ENCODE measurements at places on chromosomes 5 and 9.

GRCh38 chr5:92332039-92332438 lies 948.9 kb upstream of the ARRDC3 start:
- DNase-seq, result no peak
- H3K27ac ChIP-seq, result no peak overlapping the region
- H3K4me3 ChIP-seq, result no peak overlapping the region

DNA sequence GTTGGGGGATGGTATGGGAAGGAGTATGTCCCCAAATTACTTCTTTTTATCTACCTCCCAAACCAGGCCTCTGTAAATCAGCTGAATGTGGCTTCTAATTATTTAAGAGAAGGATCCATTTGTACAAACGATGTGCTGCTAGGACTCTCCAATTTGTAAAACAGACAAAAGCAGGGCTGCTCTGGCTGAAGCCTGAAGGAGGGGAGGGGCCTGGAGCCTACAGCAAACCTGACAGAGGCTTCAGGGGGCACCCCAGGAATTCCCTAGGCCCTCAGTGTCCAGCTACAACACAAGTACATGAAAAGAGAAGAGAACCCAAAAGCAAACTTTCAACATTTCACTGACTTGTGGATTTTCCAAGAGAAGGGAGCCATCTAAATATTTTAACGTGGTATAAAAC lies 939.4 kb upstream of the DMAC1 start:
- H3K27me3 ChIP-seq, result no peaks in the 10 kb centered on the region
- peaks cover 20% of the 10 kb centered on the region for H3K4me1 ChIP-seq
- 0 out of 2 replicates have a peak overlapping the region, but pooled peaks have one; percentile 12 for H3K27ac ChIP-seq
- H3K4me3 ChIP-seq, result no peak overlapping the region
- peak; percentile 30 for DNase-seq
- H3K36me3 ChIP-seq, result no peaks in the 10 kb centered on the region

GRCh38 chr9:80070071-80070742 lies 498.4 kb downstream of the TLE4 start:
- no peak for DNase-seq
- H3K27me3 ChIP-seq, result no peaks in the 10 kb centered on the region
- H3K4me3 ChIP-seq, result no peak overlapping the region
- H3K36me3 ChIP-seq, result no peaks in the 10 kb centered on the region
- peaks cover 16% of the 10 kb centered on the region for H3K4me1 ChIP-seq

- 0 out of 2 replicates have a peak, but pooled peaks cover 7% of the 10 kb centered on the region for H3K27me3 ChIP-seq
- DNase-seq, result no peak
- H3K4me3 ChIP-seq, result peak overlapping the region; percentile 29
- H3K4me1 ChIP-seq, result peaks cover 43% of the 10 kb centered on the region
These were observed 35.7 kb upstream of the NTNG2 start for GRCh38 chr9:132125944-132126679.

DNA sequence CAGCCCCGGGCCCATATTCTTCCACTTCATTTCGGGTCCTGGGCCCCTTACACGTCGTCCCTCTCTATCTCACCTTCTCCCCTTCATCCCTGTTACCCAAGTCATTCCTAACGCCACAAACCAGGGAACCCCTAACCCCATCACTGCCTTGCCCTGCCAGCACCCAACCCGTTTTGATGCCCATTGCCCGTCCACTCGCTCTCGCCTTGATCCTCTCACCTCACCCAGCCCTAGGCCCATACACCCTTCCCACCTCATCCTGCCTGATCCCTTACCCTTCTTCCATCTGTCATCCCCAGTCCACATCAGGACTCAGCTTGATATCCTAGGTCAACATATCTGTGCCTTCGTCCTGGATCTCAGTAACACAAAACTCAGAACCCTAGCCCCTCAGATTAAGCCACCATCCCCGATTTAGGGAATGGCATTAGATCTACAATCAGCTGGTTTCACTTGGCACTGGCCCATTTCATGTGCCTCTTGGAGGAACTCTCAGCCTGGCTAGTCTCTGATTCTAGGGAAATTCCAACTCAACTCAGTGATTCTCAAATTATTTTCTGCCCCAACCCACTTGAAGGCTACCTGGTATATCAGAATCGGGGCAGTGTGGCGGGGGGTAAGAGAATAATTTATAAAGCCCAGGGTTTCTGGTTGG lies 489 bp downstream of the CHMP5 start:
- H3K4me1 ChIP-seq, result peaks cover 5% of the 10 kb centered on the region
- DNase-seq, result no peak
- H3K36me3 ChIP-seq, result peaks cover 45% of the 10 kb centered on the region
- H3K27ac ChIP-seq, result no peak overlapping the region

- H3K27ac ChIP-seq, result no peak overlapping the region
- H3K4me3 ChIP-seq, result no peak overlapping the region
- H3K36me3 ChIP-seq, result no peaks in the 10 kb centered on the region
- DNase-seq, result no peak
These were observed 29.1 kb downstream of the FOCAD start for GRCh38 chr9:20713172-20713571.

GRCh38 chr9:122991370-122991830 lies 42.1 kb upstream of the GPR21 start:
- no peaks in the 10 kb centered on the region for H3K4me1 ChIP-seq
- H3K27ac ChIP-seq, result no peak overlapping the region
- DNase-seq, result peak; percentile 35
- H3K4me3 ChIP-seq, result no peak overlapping the region
- H3K36me3 ChIP-seq, result peaks cover 26% of the 10 kb centered on the region
- no peaks in the 10 kb centered on the region for H3K27me3 ChIP-seq

DNA sequence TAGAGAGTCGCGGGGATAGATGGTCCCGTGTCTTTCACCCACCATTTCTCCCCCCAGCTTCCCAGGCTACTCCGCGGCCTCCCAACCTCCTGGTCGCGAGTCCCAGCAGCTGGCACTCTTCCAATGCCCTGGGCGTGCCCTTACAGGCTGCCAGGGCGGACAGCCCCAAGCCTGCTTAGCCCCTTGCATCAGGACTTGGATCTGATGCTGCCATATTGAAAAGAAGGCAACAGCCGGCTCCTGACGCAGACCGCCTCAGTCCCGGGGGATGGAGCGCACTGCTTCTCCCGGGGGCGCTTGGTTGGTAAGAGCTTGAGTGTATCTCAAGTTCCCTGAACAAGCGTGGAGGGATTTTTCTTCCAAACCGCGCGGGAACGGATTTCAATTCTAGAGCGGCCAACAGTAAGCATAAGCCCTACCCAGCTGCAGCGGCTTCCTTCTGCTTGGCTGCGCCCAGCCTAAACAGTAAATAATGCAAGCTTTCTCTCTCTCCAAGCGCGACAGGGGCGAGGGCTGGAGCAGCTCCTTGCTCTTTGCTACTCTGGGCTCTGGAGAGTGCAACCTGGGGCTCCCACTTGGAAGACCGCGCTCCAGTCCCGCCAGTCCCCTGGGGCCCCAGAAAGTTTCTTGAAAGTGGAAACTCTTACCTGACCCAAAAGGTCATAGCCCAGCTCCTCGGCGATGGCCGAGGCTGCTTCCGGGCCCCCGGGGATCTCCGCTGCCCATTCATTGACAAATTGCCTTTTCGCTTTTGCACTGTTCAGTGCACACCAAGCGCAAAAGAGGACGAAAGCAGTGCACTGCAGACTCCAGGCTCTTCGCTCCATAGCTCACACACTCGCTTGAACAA lies 607 bp downstream of the PCSK1 start:
- H3K27me3 ChIP-seq, result peaks cover 59% of the 10 kb centered on the region
- H3K36me3 ChIP-seq, result no peaks in the 10 kb centered on the region
- H3K4me3 ChIP-seq, result peak overlapping the region; percentile 89
- DNase-seq, result peak; percentile 80
- peaks cover 37% of the 10 kb centered on the region for H3K4me1 ChIP-seq

DNA sequence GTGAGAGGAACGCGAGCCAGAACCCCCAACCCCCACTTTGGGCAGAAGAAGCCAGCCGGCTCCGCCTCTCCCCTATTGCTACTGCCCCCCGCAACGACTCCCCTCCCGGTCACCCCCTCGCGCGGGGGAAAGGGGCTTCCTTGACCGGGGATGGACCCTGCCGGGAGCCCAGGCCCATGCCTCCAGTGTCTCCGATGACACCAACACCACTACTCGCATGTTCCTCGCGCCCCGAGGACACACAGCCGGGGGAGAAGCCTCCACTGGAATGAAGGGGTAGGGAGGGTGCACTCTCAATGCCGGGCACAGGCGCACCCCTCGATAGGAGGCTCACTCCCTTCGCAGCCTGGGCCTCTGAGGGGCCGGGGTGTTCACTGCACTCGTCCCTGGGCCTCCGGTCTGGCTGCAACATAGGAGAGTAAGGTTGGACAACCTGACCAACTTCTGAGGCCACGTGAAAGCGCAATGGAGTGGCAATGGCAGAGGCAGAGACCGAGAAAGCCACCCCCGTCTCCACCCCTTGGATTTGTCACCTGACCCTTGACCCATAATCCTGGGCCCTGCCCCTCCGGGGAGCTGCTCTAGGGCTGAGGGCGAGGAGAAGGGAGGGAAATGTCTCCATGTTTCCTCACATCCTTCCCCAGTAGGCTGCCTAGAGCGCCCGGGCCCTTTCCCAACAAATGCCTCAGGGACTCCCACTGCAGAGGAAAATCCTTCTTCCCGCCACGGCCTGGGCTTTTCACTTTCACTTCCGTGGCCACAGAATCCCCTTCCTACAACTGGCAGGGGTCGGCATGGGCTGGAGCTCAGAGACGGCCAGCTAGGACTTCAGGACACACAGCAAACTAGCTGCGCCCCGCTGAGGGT lies 1.1 kb upstream of the CNTFR start:
- no peaks in the 10 kb centered on the region for H3K36me3 ChIP-seq
- H3K27ac ChIP-seq, result no peak overlapping the region
- peak; percentile 66 for DNase-seq
- H3K4me3 ChIP-seq, result peak overlapping the region; percentile 70

DNA sequence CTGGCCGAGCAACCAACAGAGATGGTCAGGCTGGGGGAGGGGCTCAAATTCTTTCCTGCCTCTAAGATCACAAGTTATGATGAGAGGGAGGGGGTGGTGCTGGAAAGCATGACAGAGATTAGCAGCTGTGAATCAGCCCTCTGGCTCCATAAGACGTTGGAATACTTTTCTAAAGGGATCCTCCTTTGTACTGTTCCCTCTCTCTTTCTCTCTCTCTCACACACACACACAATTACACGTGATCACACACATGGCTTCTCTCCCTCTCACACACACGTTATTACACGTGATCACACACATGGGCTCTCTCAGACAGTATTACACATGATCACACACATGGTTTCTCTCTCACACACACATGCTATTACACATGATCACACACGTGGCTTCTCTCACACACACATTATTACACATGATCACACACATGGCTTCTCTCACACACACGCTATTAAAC lies at the start of gene SLC45A2:
Gene SLC45A2 (minus strand): TSS at position 23 of the 454 bp plus-strand sequence. CDS start 110 bp downstream, outside the sequence.
- peaks cover 13% of the 10 kb centered on the region for H3K4me1 ChIP-seq
- H3K27me3 ChIP-seq, result no peaks in the 10 kb centered on the region
- no peak for DNase-seq
- no peak within 1 kb of the TSS for H3K4me3 ChIP-seq

- no peaks in the 10 kb centered on the region for H3K4me1 ChIP-seq
- no peaks in the 10 kb centered on the region for H3K36me3 ChIP-seq
- H3K27me3 ChIP-seq, result no peaks in the 10 kb centered on the region
- no peak overlapping the region for H3K27ac ChIP-seq
- DNase-seq, result no peak
These were observed 116.8 kb downstream of the TRIM36 start for GRCh38 chr5:115052948-115053347.

DNA sequence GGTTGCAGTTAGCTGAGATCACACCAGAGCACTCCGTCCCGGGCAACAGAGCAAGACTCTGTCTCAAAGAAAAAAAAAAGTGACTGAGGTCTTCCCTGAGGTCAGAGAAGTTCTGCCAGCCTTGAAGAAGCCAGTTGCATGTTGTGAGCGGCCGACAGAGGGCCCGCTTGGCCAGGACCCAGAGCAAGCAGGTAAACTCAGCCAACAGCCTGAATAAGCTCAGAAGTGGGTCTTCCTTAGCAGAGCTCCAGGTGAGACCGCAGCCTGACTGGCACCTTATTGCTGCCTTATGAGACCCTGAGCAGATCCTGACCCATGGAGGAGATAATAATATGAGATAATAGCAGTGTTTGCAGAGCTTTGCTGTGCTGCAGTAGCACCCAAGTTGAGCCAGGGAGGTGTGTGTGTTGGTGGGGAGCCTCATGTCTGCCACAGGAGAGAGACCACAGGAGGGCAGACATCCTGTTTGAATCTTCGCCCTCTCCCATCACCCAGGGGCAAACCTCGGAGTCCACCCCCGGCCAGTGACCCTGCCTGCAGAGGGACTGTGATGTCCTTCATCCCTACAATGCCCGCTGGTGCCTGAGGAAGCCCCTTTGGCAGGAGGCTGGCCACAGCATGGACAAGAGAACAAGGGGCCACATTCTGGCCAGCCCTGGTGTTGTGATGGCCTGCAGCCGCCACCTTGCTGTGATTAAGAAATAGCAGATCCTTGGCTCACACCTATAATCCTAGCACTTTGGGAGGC lies 10.8 kb upstream of the BARX1 start:
- H3K27me3 ChIP-seq, result peaks cover 19% of the 10 kb centered on the region
- no peak overlapping the region for H3K4me3 ChIP-seq
- peak; percentile 64 for DNase-seq
- no peaks in the 10 kb centered on the region for H3K36me3 ChIP-seq
- H3K27ac ChIP-seq, result no peak overlapping the region
- peaks cover 10% of the 10 kb centered on the region for H3K4me1 ChIP-seq

DNA sequence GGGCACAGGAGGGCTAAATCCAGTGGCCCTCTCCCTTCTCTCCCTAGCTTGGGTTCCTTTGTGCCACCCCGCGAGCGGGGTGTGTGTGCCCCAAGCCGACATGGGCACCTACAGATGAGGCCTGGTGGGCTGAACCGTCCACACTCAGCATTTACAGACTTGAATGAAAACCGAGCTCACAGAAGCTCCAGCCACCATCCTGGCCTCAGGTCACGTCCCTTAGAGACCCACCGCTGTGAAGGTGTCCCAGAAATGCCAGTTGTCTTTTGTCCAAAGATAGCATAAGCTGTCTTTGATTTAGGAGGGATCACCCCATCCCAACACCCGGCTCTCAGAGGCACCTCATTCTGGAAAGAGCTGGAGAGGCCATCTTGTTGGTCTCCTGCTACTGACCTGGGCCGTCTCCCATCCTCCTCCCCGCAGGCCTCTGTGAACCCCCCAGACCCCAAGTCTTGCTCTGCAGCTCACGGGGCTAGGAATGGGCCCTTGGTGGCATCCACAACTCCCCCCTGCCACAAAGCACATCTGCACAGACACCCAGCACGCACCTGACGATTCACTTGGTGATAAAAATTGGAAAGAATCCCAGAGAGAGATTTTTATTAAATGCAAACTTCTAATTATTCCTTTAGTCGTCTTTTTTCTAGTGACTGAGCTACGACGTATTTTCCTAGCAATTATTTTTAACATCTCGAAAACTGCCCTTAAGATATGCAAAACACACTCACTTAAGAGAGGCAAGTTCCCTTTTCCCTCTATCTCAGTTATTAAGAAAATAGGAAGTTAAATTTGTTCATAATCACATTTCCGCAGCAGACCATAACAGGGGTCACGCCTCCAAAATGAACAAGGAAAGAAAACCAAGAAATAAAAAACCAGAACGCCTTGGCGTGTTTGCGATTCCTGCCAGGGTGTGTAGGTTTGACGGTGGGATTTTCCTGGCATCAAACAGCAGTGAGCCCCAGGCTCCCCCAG lies 80.5 kb upstream of the LMX1B start:
- H3K4me3 ChIP-seq, result peak overlapping the region; percentile 44
- no peak for DNase-seq
- peaks cover 50% of the 10 kb centered on the region for H3K4me1 ChIP-seq
- H3K27ac ChIP-seq, result no peak overlapping the region
- H3K27me3 ChIP-seq, result peaks cover 16% of the 10 kb centered on the region
